ENCODE measurements at places on chromosomes 4 and X. TPM values are rescaled to one million over a fixed set of nuclear protein-coding genes. Genes with fewer than 3 reads are reported as not detected.

Gene CACNA1F
- not detected for total RNA-seq

Gene ARMCX2
- 67.9 TPM for total RNA-seq

Gene FAM133A
- total RNA-seq = 1.2 TPM

Gene SPANXB1
- total RNA-seq = not detected

Gene C4orf51
- total RNA-seq = not detected

Gene CT55
- total RNA-seq = not detected

Gene P2RY4
- 0.43 TPM for total RNA-seq

Gene ASB11
- total RNA-seq = not detected

All from articular chondrocyte of knee joint (primary cell).